ENCODE measurements at places on chromosomes 6 and 20. TPM values are rescaled to one million over a fixed set of nuclear protein-coding genes. Genes with fewer than 3 reads are reported as not detected.

NKAIN4 gene
- total RNA-seq: 3.0 TPM

LTB gene
- 0.35 TPM for total RNA-seq

DNA sequence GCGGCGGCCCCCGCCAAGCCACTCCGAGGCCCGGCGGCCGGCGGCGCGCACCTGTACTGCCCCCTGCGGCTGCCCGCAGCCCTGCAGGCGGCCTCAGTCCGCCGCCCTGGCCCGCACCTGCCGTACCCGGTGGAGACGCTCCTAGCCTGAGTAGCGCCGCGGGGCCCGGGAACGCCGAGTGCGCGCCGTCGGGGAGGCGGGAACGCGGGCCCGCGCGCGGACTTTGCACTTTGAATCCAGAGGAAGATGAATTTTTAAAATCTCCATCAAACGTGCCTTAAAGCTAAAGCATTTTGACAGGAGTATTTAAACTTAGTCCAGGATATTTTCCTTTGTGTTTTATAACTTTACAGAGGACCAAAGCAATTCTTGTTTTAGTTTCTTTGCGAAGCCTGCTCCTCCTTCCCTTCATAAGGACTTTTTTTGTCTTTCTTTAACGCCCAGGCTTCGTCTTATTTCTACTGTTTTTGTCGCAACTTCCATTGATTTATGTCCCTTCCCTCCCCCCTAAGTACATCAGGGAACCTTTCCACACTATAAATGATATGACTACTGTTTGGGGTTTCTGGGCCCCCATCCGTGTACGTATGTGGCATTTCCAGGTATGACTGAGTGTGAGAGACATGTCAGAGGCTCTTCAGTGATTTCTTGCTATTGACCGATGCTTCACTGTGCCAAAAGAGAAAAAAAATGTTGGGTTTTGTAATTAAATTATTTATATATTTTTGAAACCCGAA, 2.0 kb downstream of the FOXQ1 start:
- DNase-seq: peak; percentile 94

LPIN3 gene
- 6.7 TPM for total RNA-seq

BMP2 gene
- 13.0 TPM for total RNA-seq

SCUBE3 gene
- total RNA-seq: 0.45 TPM

DNA sequence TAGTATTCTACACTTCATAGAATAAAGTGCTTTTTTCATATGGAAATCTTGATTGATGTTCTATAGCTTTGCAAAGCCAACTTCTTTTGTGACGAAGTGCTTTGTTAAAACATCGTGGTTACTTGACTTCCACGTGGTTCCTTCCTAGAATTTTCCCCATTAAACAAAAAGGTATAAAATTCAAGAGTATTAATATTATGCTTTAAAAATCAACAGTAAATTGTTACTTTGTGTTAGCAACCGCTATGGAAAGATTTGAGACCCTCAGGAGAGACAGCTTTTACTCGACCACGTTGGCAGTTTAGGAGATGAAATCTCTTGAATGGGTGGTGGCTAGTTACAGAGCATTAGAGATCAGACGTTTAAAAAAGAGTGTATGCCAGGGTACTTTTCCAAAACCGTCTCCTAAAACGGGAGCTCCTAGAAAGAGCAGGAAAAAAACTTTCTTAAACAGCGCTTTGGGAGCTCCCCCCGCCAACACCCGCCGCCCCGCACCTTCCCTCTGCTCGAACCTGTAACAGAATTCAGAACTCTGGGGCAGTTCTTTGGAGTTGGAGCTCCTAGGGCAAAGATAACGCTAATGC, 920 bp downstream of the GJA1 start:
- DNase-seq: no peak

UBE3D gene
- 12.0 TPM for total RNA-seq

TP53TG5 gene
- not detected for total RNA-seq

- peak; percentile 87 for DNase-seq
These were observed 7.1 kb upstream of the NKX2-2 start for GRCh38 chr20:21520702-21521595.

SNAI1 gene
- total RNA-seq: 9.4 TPM

SASH1 gene
- 11.2 TPM for total RNA-seq

GRCh38 chr20:58911970-58912369, 59.5 kb downstream of the GNAS start:
- no peak for DNase-seq

GRCh38 chr6:164087870-164088269, 673.4 kb downstream of the QKI start:
- no peak for DNase-seq

DNA sequence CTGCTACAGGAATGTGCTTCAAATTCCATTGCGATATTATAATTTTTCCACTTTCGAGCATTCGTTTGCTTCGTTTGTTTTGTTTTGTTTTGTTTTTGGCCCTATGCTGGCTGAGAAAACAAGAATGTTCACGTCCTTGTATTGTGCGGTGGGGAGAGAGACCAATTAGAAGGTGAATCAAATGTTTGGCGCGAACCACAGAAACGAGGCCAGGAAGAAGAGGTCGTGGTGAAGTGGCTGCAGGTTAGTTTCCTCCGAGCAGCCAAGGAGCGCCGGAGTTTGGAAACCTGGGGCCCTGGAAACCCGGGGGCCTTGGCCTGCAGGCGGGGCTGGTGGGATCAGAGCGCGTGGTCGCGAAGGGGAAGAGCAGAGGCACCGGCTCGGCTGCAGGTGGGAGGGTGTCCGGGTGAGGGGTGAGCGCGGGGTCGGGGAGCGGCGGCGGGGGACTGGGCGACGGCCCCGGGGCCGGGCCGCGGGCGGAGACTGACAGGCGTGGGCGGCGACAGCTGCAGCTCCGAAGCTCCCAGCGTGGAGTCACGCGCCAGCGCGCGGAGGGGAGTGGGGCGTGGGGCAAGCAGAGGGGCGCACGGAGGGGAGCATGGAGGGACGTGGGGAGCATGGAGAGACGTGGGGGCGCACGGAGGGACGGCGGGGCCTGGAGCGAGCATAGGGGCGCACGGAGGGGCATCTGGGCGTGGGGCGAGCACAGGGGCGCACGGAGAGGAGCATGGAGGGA, 141.5 kb upstream of the PDE10A start:
- peak; percentile 79 for DNase-seq

GRCh38 chr6:91278416-91278815, 691.5 kb upstream of the MAP3K7 start:
- DNase-seq: no peak

DNA sequence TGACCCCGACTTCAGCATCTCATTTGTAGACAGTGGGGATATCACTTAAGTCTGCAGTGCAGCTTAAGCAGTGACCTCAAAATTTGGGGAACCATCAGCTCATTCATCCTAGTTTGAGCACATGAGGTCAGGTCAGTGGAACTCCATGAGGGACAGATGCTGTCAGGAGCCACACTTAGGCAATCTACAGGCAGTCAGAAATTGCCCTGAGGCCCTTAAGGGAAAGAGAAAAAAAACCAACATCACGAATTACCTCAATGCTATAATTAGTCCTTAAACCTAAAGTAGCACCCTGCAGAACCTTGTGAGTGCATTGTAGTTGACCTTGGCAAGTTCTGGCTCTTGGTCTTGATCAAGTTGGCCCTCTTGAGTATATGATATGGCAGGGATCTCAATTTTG, 21.1 kb downstream of the TMEM74B start:
- DNase-seq: no peak

GRCh38 chr6:27568226-27568897, 95.5 kb upstream of the ZNF184 start:
- DNase-seq: no peak

- no peak for DNase-seq
These were observed 318.0 kb upstream of the PTCHD4 start for GRCh38 chr6:48429021-48429420.

SF3B5 gene
- 171 TPM for total RNA-seq

ADTRP gene
- not detected for total RNA-seq

Measured in H7 (cell line).